Left forelimb (tissue), 1 donor: ENCODE measurements at places on chromosomes 13 and 19.

DNA sequence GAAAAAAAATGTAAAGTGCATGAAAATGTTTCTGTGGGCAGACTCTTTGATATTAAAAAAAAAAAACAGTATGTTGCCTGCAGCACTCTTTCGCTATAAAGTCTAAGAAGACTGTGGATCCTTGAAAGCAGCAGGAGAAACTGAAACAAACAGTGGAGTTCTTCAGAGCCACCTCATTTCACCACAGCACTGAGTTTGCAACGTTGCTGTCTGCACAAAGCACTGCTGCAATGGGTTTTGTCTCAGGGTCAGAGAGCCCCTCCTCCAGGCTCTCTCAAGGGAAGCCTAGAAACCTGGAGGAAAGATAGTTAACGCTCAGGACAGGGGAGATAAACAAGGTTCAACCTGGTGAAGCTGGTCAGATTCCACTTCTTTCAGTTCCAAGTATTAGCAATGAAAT is 248.7 kb downstream of the EFNB2 start:
- DNase-seq: no peak

- no peak for DNase-seq
These were observed 10.5 kb upstream of the PLIN3 start for GRCh38 chr19:4877753-4878490.

DNA sequence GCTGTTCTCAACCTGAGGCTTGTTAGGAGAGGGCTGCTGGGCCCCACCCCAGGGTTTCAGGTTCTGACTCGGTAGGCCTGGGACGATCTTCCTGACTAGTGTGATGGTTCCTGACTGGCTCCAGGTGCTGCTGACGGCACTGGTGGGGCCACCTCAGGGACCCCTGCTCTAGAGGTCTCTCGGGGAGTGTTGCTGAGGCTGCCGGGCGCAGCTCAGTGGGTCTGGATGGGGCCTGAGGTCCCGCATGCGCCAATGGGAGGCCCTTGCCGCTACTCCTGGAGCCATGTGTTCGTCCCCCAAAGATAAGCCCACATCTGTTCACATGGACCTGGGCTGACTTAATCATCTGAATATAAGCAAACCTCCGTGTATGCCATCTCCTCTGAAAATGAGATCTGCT is 133.0 kb downstream of the ATP11A start:
- no peak for DNase-seq

DNA sequence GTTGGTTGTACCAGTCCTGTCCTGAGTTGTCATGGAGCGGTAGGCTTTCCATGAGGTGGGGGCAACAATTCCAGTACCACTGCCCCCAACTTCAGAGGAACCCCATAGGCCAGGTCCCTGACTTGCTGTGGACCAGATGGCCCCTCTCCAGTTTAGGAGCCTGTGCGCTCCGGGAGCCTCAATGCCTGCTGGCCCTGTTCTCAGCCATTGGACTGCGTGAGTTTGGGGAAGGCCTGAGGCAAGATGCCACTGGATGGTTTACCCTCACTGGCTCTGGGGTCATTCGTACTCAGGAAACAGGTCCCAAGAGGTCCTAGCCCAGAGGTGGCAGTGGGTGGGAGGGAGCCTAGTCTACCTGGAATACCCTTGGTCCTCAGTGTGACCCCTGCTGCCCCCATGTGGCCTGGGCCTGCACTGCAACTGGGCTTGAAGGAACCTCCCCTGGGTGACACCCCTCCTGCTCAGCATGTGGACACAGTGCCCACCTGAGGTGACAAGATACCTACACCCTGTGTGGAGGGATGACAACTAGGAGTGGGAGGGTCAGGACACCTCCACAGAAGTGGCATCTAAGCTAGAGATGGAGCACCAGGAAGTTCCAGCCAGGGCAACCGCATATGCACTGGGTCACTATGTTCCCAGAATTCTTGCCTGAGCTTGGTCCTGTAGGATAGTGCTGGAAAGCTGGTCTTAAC is 6.0 kb upstream of the PRR19 start:
- DNase-seq: peak; percentile 87

DNA sequence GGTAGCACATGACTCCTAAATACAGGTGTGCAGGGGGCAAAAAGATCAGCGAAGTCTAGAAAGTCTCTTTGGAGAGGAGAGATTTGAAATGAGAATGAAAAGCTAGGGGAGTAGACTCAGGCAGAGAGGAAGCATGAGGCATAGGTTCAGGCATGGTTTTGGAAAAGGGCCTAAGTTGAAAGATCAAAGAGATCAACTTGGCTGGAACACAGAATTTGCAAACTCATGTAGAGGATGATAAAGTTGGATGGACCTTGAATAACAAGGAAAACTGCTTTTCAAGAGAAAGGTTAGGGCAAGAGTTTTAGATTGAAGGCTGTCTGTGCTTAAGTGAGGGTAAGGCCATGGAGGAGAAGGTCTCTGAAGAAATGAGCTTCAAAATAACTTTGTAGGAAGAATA is 47.4 kb upstream of the UBAC2 start:
- no peak for DNase-seq

- no peak for DNase-seq
These were observed 198.0 kb downstream of the ZNF536 start for GRCh38 chr19:30570194-30570593.

- no peak for DNase-seq
These were observed 14.4 kb upstream of the SYCN start for GRCh38 chr19:39218230-39219007.

DNA sequence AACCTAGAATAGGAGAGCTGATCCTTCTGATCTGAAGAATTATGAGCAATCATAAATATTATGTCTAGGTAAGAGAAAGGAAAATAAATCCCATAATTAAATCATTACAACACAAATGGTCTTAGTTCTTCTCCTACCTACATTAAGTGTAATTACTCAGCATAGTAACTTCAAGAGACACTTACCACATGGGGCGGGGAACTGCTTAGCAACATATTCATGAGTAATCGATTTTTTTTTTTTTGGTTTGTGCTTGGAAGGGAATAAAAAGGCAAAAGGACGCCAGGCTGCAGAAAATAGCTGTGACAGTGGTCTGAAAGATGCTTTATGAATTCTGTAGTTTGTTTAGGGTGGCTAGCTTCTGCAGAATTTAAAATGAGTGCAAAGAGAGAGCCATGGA is 103.3 kb upstream of the HTR2A start:
- no peak for DNase-seq

DNA sequence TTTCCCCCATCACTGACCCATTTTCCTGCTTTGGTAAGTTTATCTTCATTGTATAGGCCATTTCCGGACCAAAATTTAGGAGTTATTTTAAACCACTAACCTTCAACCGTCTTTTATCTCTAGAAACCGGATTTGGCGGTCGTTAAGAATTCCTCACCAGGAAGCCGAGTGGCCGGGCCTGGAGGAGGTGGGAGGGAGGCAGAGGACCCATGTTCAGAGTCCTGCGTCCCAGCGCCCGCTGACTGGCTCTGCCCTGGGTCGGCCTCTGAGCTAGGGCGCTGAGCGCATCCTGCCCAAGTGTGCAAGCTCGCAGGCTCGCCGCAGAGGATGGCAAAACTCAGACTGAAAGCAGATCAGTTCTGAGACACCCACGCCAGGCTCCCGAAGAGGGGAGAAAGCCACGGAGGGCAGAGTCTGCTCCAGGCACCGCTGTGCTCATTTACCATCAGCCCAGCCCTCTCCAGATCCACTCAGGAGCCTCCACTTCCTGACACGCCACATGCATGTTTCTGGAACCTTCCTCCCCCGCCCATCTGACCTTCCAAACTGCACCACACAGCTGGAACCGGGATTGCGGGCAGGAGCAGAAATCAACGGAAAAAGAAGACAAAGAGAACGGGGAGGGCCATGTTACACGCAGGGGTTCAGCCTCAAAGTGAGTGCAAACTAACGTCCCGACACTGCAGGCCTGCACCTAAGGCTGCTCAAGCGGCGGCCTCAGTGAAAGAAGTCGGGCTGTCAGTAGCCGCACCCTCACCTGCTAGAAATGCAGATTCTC is 8.3 kb downstream of the COL4A1 start:
- peak; percentile 64 for DNase-seq

DNA sequence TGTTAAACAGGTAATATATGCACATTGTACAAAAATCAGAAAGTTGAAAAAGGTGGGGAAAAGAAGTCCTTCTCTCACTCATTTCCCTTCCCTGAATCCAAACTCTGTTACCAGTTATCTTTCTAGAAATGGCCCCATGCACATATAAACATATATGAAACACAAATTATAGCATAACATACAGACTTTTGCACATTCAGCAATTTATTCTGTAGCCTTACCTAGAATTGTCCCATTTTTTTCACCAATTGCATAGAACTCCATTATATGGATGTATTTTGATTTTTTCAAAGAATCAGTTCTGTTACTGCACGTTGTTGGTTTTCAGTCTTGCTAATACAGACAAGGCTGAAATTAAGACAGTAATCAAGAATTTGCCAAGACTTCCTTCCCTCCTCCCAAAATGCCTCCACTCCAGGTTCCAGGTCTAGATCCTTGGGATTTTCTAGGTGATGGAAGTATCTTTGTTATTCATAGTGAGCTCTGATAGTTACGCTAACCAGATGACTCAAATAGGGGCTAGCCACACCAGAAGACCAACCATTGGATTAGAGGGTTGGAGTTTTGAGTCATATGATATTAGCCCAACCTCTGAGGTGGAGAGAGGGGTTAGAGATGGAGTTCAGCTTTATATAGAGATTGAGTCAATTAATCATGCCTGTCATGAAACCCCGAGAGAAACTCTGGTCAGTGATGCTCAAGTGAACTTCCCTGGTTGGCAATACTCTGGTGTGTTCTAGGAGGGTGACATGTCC is 30.7 kb downstream of the GPR180 start:
- no peak for DNase-seq

- DNase-seq: no peak
These were observed 1.3 kb upstream of the SIGLEC9 start for GRCh38 chr19:51123381-51123800.

- DNase-seq: no peak
These were observed 587.3 kb upstream of the SPRY2 start for GRCh38 chr13:80928241-80928640.

- DNase-seq: no peak
These were observed 25.7 kb downstream of the SLC8A2 start for GRCh38 chr19:47445937-47446402.

- DNase-seq: no peak
These were observed 44.3 kb downstream of the COLGALT1 start for GRCh38 chr19:17599780-17600179.

DNA sequence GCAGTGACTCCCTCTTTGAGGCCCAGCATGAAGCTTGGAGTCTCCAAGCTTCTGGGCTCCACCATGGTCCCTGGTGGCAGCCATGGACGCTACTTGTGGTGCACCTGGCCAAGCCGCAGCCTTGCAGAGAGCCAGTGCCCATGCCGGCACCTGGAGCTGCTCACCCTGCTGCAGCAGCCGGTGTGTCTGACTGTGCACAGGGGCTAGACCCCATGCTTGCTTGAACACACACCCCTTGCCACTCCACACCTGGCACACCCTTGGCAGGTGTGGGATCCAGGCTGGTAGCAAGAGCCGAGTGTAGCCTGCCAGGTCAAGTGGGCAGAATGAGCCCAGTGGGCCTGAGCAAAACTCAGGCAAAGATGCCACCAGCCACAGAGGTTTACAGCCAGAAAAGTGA is 18.6 kb upstream of the MLLT1 start:
- no peak for DNase-seq

DNA sequence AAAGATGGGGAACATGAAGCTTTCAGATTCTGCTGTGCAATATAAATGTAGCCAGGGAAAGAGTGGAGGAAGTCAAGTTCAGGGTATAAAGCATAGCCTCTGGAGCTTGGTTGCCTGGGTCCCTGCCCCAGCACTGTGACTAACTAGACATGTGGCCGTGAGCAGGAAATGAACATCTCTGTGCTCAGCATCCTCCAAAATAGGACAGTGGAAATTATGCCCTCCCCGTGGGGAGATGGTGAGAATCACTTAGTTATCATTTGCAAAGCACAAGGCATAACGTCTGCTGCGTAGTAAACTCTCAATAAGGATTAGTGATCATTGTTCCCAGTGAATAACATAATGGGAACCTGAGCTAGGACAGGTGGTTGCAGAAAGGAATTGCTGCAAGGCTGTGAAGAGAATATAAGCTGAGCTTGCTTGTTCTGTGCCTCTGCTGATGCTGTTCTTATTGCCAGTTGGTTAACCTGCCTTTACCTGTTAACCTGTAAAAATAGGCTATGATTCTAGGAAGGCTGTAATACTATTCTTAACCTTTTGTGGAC is 441.0 kb downstream of the COG6 start:
- no peak for DNase-seq

- DNase-seq: peak; percentile 87
These were observed 4.2 kb upstream of the RPL18A start for GRCh38 chr19:17855280-17856152.

- no peak for DNase-seq
These were observed 59.5 kb downstream of the TNFRSF19 start for GRCh38 chr13:23629566-23630272.

DNA sequence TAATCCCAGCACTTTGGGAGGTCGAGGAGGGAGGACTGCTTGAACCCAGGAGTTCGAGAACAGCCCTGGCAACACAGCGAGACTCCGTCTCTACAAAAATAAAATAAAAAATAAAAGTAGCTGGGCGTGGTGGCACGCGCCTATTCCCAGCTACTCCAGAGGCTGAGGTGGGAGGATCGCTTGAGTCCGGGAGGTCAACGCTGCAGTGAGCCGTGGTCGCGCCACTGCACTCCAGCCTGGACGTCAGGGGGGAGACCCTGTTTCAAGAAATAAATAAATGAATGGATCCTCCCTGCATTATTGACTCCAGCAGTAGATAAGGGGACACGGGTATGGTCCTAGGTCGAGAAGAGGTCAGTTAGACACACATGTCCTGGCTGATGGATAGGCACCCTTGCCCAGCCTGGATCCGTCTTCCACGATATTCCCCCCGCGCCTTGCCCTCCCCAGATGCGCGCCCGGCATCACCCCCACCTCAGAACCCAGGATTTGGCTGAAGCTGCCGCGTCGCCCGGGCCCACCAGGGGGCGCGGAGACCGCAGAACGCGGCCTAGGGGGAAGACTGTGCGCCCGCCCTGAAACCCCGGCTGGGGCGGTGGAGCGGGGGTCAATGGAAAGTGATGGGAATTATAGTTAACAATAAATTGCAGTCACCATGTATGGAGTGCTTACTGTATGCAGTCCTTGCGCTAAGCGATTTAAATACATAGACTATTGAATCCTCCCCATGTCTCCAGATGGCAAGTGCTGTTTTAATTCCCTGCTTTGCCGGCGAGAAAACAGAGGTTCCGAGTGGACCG is 2.1 kb upstream of the HOOK2 start:
- DNase-seq: peak; percentile 89

DNA sequence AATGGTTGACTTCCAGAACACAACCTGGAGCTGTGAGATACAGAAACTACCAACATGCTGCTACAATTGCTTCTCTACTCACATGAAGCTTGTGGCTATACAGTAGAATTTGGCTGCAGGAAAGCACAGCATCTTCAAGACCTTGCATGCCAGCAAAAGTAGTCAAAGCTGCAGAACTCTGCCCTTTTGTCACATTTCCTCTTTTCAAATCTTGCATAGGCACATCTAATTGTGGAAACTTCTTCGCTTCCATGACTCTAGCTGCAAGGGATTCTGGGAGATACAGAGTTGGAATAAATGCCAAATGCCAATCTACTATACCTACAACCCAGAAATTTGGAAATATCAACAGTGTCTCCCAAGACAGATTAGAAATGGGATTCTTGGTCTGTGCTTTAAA is 462.2 kb downstream of the FOXO1 start:
- no peak for DNase-seq

- DNase-seq: peak; percentile 66
These were observed 665 bp downstream of the ZNF347 start for GRCh38 chr19:53158119-53158656.
